Activated T-cell treated with anti-CD3 and anti-CD28 coated beads for 24 hours (primary cell): ENCODE measurements at places on chromosomes 12 and 14.

- DNase-seq: no peak
Measured at GRCh38 chr14:45251912-45252311, 1.1 kb downstream of the MIS18BP1 start.

GRCh38 chr14:61192989-61193388 lies 88.1 kb downstream of the TMEM30B start:
- DNase-seq: no peak

DNA sequence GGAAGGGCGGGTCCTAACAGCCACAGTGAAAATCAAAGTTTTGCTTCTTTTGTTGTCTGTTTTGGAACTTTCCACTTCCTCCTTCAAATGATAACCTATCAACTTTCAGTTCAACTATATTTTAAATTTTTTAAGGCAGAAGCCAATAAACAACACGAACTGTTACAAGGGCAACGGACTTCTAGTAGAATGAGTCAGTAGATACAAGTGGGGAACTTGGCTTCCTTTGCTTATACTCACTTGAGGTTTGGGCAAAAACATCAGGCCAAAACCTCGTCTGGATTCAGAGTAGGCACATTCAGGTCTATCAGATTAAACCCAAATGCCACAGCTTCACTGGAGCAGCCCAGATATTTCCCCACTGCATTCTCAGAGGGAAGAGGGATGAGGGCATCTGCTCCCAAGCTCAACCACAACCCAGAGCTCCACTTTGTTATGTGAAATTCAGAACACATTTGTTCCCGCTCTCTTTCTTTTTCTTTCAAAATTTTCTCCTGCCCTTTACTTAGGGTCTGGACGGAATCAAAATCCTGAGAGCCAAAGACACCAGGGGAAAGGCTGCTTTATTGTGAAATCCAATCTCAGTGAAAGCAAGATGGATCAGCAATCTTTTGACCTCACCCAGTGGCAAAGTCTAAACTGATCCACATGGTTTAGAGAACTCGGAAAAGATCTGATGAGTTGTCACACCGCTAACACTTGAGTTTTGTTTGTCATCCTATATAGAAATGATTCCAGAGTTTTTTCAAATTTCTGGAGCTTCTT lies 152.5 kb upstream of the BTG1 start:
- no peak for DNase-seq

GRCh38 chr14:105153331-105153731 lies 15.2 kb downstream of the JAG2 start:
- no peak for DNase-seq

- DNase-seq: no peak
Measured at GRCh38 chr12:45909041-45909713, 81.2 kb downstream of the SCAF11 start.
